AG08395 (cell line): ENCODE measurements at places on chromosomes 13 and 19.
A peak's percentile ranks its signal among the peaks of the same experiment; 100 is the strongest.

GRCh38 chr13:32179708-32180107 is 135.5 kb downstream of the ZAR1L start:
- DNase-seq: no peak

DNA sequence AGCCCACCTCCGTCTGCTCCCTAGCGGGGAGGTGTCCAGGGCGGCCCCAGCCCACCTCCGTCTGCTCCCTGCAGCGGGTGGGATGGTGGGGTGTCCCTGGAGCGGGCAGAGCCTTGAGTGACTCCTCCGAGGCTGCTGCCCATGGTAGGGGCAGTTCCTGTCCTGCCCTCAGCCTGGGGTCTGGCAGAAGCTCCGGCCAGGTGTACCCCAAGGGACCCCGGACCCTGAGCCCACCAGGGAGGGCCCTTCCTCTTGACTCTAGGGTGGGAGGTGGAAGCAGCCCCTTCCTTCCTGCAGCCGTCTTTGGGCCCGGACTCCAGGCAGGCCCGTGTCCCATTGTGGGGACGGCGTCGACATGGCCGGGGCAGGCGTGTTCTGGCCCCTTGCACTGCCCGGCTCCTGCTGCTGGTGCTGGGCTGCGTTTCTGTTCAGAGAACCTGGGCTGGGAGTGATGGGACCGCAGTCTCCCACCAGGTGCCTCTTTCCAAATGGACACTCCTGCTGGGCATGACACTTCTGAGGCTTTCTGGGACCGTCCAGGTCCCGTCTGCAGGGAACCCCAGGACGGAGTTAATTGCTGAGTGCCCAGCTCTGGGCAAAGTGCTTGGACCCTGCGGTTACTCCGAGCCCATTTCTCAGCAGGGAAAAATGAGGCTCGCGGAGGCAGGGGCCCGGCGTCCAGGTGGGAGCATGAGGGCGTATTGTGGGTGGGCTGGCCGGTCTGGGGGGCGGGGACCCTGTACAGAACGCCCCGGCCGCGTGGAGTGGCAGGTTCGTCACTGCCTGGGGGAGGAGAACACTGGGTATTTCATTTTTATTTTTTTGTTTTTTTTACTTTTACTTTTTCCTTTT is 19.8 kb downstream of the ARID3A start:
- no peak for DNase-seq

DNA sequence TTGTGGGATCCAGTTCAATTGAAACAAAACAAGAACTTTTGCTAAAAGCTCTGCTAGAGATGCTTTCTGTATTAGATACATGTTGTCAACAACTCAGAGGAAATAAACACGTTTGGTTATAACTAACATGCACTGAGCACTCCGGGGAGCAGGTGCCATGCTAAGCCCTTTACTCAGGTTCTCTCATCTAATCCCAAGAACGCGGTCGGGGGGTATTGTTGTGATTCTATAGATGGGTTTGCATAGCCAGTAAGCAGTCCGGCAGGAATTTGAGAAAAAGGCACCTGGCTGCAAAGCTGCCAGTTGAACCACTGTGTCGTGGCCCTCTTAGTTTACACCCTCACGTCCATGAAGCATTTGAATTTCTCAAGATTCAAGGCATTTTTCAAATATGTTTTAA is 24.3 kb upstream of the SPACA7 start:
- no peak for DNase-seq

- DNase-seq: peak; percentile 80
These were observed 1.7 kb upstream of the PTGER1 start for GRCh38 chr19:14476673-14477401.

- peak; percentile 78 for DNase-seq
These were observed 10.4 kb upstream of the TYK2 start for GRCh38 chr19:10390652-10391286.

GRCh38 chr13:94129490-94129894 is 350.0 kb downstream of the DCT start:
- DNase-seq: no peak
